Iris pigment epithelial cell (primary cell): ENCODE measurements at places on chromosomes 6 and 20.

DNA sequence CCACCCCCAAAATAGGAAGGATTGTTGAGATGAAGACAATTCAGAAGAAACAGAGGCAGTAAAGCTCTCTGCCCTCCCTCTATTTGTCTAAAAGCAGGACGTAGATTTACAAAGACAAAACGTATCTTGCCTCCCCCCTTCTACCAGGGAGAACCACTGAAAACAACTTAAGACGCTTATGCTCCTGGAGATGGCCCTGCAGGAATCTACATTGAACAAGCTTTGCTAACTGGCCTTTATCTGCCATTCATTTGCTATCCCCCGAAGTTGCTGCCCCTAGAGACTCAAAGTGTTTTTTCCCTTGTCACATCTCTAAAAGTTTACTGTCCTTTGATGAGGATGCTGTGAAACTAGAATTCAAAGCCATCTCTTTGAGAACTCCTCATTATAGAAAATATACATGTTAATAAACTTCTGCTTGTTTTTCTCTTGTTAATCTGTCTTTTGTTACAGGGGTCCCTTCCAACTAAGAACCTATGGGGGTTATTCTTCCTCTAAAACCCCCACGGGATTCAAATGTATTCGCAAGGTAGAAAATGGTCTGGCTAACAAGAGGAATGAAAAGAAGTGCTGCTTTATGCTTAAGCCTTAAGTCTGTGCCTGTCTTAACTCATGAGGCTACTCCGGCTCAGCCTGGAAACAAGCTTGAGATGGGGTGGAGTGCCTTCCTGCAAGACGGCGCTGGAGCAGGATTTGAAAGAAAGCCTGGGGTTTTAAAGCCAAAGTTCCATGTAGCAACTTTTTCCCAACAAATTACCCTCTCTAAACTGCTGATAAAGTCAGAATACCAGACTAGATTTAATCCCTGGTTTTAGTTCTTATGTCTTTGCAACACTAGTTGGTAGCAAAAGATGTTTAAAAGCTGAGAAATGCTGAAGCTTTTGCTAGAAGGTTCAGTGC, 88.0 kb downstream of the CLIC5 start:
- DNase-seq = no peak

DNA sequence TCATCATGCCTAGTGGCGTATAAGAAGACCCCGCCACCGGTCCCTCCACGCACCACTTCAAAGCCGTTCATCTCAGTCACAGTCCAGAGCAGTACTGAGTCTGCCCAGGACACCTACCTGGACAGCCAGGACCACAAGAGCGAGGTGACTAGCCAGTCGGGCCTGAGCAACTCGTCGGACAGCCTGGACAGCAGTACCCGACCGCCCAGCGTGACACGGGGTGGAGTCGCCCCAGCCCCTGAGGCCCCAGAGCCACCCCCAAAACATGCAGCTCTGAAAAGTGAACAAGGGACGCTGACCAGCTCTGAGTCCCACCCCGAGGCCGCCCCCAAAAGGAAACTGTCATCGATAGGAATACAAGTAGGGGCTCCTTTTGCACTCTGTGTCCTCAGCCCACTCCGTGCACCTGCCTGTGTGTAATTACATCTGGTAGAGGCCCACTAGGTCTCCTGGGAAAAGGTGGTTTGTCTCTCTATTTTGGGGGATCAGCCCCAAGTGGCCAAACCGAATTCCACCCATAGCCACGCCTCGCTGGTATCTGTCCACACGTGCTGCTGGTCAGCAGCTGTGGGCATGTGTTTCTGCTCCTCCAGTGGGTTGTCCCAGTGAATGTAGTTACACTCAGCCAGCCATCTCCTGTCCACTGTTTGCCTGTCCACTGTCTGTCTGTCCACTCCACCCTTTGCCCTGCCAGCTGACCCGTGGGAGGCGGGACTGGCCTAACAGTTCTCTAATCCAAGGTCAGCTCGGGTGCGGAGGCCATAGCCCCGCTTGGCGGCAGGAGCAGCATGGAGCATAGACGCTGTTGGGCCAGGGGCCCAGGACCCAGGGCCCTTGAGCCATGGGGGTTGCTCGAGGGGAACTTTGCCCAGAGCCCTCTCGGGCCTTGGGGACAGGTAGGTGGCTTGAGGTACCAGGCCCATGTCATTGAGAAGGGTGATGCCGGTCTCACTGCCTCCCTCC, 44.3 kb upstream of the MYL9 start:
- DNase-seq = no peak

DNA sequence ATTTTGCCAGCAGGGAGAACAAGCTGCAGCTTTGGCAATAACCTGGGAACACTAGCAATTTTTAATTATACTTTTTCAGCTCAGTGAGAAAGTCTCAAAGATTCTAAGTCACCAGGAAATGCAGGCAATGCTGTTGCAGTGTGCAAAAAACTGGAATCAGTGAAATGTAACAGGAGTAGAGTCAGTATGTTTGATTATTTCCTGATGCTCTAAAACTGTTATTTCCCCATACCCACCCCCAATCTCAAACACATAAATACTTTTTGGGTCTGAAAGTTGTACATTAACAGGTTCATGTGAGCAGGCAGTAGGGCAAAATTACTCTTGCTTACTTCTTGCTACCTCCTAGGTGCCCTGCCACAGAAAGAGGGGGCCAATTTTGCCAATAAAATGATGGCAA, 65.4 kb upstream of the BEND6 start:
- DNase-seq = no peak

- DNase-seq = no peak
Observed at GRCh38 chr20:16107172-16107870, 465.9 kb downstream of the KIF16B start.
